Bone marrow (tissue), 2 donors: ENCODE measurements at places on chromosomes 11 and 22.

DNA sequence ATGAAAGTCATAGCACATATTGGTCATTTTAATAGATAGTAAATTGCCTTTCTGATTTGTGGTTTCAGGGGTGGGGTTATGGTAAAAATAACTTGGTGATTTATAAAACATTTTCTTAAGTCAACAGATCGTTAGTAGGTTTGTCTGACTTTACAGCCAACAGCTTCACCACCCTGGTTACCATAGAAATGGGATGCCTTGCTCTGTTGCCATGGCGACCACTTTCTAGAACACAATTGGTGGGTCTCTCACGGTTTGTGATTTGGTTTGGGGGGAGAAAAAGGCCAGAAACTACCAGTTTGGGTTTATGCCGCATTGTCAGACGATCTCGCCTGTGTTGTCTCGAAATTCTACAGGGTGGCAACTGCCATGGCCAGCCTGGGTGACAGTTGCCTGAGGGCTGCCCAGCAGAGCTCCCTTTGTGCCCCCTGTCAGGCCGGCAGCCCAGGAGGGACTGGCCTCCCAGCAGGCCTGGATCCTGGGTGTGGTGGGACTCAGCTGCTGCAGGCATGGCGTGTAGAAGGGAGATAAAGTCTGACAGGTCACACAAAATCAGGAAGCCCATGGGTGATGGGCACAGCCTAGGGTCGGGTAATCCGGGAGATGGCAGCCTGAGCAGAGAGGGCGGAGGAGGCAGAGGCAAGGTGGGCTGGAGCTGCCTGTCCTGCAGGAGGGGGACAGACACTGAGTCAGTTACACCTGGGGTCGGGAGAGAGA, 30.9 kb downstream of the KCNC1 start:
- no peak for DNase-seq

DNA sequence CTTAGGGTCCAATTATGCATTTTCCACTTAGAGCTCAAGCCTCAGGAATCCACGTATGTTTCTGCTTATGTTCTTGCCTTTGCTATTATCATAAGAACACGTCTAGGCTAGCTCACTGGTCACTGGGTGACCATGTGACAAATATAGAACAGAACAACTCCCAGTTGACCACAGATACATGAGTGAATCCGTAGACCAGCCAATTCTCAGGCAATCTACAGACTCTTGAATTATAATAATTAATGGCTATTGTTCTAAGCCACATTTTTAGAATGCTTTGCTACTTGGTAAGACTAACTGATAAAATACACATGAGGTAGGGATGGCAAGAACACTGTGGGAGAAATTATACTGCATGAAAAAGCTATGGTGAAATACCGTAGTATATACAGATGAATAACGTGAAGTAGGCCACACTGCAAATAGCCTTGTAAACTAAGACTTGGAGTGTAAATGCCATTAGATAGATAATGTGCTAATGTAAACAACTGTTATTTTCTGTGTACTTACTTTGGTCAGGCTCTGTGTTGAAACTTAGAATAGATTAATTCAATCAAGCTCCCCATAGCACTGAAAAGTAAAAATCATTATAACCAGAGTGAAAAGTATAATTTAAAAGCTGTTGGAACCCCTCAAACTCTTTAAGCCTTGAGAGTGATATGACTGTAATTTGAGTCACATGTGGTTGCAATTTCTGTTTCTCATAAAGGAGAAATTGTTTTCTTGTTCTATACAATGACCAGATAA, 366.2 kb upstream of the CCDC179 start:
- no peak for DNase-seq

- no peak for DNase-seq
Observed at GRCh38 chr22:32040324-32040904, 2.6 kb upstream of the SLC5A1 start.

DNA sequence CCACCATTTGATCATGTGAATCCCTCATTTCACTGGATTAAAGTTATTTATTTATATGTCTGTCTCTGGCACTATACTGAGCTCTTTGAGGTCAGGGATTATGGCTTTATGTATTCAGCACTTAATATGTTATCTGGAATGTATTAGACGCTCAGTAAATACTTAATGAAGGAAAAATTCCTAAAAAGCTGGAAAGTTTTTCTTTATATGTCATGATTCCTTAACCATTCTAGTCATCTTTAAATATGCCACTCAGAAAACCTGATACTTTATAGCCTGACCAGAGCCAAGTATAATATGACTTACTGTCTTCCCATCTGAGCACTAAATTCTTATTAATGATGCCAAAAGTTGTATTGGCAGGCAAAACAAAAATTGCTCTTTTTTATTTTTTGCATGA, 27.1 kb downstream of the RNF169 start:
- no peak for DNase-seq

DNA sequence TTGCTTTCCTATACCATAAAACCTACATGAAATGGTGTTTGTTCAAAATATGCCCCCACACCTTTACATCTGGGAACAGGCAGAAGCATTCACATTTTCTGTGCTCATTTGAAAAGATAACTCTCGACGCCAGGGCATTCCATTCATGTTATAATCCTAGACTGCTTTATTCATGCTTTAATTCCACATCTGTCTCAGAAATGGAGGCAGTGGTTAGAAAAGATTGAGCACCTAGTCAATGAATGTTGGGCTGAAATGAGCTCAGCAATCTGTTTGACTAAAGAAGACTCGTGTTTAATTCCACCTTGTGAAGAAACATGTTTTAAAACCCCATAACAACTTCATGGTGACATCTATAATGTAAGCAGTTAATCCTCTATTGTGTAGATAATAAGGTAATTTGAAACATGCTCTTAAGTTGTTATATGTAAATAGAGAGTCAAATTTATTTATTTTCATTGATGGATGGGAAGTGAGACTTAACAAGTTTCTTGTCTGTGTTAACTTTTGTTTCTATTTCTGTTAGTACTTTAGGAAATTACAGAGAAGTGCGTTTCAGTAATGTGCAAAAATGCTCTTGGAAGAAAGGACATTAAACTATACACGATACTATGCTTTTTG, 217.5 kb downstream of the DDX10 start:
- DNase-seq, result no peak

GRCh38 chr11:12174477-12175143, 64.2 kb downstream of the MICAL2 start:
- no peak for DNase-seq

- no peak for DNase-seq
Observed at GRCh38 chr11:87812571-87813365, 362.5 kb downstream of the RAB38 start.

DNA sequence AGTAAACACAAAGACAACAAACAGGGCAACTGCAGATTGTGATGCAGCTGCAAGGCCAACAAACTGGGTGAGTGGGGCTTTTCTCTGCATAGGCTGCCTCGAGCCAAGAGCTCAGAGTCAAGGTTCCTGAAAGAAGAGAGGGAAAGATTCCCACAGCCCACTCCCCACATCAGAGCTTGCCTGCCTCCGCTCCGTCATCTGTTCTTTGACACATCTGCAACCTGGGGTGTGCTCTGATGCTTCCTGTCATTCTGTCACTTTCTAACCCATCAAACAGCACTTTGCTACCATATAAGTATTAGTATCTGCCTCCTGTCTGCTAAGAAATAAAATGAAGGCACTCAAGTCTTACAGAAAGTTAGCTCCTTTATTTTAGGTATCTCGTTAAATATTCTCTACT, 46.9 kb downstream of the C22orf31 start:
- no peak for DNase-seq

- DNase-seq, result no peak
Observed at GRCh38 chr11:2590131-2590964, 109.4 kb downstream of the KCNQ1OT1 start.

DNA sequence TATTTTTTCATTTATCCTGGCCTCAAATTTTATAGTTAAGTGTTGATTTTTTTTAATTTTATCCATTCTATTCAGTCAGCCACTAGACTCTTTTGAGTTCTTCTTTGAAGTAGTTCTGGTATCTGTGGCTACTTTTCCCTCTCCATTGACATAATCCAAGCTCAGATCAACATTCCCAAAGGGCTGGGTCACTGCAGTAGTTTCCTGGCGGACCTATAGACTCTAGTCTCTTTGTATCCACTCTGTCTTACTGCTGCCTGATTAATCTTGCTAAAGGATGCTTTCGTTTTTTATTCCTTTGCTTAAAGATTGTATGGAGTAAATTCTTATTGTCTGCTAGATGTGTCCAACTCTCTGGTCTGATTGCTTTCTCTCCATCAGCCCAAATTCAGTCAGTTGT, 87.6 kb downstream of the UVRAG start:
- DNase-seq, result no peak

DNA sequence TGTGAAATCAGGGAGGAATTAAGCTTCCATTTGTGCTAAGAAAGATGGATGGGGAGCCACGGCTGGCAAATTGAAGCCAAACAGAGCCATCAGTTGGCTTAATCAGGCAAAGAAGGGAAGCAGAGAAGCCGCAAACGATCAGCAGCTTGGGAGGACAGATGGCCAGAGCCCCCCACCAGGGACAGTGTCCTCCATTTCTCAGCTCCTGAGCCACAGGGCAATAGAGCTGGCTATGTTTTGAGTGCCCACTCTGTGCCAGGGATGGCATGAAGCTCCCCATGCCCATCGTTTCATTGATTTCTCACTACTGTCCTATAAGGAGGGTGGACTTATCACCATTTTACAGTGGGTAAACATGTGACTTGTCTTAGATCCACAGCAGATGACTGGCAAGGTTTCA, 126.3 kb upstream of the ASPHD2 start:
- no peak for DNase-seq

DNA sequence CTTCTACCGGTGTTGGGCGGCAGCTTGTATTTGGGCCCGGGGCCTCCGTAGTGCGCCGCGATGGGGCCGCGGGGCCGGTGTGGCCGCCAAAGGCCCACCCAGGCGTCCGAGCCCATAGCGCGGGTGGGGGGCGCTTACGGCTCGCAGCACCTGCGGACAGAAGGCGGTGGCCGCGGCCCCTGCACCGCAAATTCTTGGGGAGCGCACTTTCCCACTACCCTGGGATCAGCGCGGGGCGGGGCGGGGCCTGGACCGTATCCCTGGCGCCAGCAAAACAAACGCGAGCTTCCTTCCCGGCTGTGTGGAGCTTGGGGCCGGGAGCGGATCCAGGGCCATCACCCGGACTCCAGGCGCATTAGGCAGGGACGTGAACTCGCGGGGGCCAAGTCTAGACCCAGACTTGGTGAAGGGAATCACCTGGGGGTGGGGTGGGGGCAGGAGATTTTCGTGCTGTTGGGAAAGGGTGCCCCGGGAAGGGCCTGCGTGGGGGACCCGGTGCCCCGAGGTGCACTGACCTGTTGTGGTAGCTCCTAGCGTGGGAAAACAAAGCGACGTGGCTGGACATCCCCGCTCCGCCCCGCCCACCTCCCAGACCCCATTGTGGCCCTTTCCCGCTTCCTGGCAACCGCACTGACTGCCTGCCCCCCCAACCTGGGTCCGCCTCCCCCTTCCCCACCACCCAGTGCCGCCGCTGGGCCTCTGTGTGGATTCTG, 2.3 kb upstream of the TYMP start:
- no peak for DNase-seq

- no peak for DNase-seq
Observed at GRCh38 chr22:41672780-41673509, 15.7 kb downstream of the SNU13 start.

GRCh38 chr11:72813740-72814285, 398 bp upstream of the ATG16L2 start:
- DNase-seq, result peak; percentile 65

GRCh38 chr11:65425105-65425970, 2.7 kb downstream of the NEAT1 start:
- no peak for DNase-seq

GRCh38 chr11:46845440-46845739, 690 bp downstream of the CKAP5 start:
- no peak for DNase-seq

GRCh38 chr11:32188785-32189184, 97.9 kb downstream of the RCN1 start:
- no peak for DNase-seq

DNA sequence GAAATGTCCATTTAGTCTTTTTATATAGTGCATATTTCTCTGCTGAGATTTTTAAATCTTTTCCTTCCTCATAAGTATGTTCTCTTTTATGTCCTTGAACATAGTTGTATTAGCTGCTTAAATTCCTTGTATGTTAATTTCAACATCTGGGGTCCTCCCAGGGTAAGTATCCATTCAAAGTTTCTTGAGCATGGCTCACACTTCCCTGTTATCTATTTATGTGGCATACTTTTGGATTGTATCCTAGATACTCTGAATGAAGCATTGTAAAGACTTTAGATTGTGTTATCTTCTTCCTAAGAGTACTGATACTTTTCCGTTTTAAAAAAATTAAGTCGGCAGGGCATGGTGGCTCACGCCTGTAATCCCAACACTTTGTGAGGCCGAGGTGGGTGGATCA, 28.4 kb upstream of the PITPNB start:
- DNase-seq, result no peak

- DNase-seq, result no peak
Observed at GRCh38 chr11:105032495-105032894, 2.4 kb downstream of the CASP1 start.
